Stimulated activated CD4-positive, alpha-beta T cell treated with anti-CD3 and anti-CD28 coated beads, Interleukin-15, amount 100 ng/mL, for 1 hour (primary cell): ENCODE measurements at places on chromosomes 2 and 18.

DNA sequence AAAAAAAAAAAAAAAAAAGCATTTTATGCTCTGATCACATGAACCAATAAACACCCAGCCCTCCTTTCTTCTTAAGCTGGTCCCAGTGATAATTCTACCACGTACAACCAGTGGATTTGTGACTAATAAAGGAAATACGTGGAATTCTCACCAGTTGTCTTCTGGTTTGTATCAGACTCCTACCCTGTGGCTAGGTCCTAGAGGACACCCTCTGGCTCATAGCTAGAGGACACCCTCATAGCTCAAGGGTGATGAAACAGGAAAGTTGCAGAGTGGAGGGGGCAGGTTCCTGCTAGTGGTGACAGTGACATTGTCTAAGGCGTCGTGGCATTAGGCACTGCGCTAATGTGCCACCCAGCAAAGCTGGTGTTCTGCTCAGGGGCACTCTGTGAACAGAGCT lies 167.8 kb downstream of the BCL11A start:
- DNase-seq: no peak

DNA sequence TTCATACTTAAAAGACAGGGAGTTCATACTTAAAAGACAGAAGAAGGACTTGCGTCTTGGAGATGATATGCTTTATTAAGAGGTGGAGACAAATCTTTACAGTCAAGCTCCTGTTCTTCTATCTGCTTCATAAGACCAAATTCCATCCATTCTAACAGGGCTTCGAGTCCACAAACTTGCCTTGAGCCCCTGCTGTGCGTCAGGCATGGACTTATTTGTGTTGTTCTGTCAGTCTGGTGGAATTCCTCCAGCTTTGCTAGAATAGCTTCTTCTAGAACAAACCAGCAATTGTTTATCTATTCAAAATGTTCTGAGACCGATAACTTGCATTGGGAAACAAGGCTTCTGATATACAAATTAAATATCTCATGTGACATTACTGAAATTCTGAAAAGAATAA lies 73.9 kb upstream of the SOX11 start:
- DNase-seq: no peak

DNA sequence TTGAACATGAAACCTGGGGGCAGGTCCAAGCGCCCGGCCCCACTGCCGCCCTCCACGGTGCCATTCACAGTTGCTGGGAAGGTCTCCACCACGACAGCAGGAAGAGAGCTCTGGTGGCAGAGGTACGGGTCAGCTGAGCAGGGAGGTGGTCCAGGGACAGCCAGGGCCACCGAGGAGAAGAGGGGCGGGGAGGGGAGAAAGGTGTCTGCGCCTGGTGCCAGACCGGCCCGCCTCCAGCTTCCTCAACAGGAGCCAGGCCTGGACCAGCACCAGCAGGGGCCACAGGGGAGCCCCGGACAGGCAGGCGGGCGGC lies 56.2 kb downstream of the BIN1 start:
- no peak for DNase-seq

GRCh38 chr2:134200036-134200618 lies 53.7 kb upstream of the MGAT5 start:
- DNase-seq: no peak

DNA sequence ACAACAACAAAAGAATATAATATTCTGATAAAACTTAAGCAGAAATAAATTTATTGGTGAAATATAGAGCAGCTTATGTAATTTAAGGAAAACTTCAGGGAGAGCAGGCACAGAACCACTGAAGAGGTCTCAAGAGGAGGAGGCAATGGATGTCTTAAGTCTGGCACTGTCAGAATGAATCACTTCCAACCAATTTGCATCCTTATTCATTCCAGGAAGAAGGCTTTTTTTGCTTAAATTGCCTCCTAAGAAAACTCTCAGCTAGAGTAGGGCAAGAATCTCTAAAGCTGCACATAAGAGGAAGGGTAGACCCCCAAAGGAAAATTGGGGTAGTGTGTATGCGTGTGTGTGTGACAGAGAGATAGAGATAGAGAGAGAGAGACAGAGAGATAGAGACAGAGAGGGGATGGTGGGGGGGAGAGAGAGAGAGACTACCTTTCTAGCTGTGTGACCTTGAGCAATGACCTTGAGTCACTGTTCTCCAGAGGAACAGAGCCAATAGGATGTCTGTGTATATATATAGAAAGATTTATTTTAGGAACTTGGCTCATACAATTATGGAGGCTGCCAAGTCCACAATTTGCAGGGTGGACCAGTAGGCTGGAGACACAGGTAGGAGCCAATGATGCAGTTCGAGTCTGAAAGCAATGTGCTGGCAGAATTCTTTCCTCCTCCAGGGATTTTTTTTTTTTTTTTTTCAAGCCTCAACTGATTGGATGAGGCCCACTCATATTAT lies 96.4 kb upstream of the LINC00305 start:
- no peak for DNase-seq

- no peak for DNase-seq
Observed at GRCh38 chr2:191105082-191105481, 45.7 kb downstream of the STAT4 start.

GRCh38 chr18:56565551-56566345 lies 72.6 kb downstream of the TXNL1 start:
- DNase-seq: no peak

DNA sequence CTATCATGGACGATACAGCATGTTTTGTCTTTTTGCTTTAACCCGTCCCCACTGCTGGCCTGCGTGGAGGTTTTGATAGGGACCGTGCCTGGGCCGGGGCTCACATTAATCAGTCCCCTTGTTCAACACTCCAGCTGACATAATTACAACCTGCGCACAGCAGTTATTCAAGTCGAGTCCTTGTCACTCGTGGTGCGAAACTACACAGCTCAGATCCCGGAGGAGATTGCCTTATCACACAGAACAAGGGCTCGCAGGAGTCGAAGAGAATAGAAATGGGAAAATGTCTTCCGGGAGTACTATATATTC lies 304.4 kb downstream of the ZNF407 start:
- DNase-seq: no peak

GRCh38 chr2:206452242-206452641 lies 8.9 kb downstream of the ADAM23 start:
- no peak for DNase-seq

DNA sequence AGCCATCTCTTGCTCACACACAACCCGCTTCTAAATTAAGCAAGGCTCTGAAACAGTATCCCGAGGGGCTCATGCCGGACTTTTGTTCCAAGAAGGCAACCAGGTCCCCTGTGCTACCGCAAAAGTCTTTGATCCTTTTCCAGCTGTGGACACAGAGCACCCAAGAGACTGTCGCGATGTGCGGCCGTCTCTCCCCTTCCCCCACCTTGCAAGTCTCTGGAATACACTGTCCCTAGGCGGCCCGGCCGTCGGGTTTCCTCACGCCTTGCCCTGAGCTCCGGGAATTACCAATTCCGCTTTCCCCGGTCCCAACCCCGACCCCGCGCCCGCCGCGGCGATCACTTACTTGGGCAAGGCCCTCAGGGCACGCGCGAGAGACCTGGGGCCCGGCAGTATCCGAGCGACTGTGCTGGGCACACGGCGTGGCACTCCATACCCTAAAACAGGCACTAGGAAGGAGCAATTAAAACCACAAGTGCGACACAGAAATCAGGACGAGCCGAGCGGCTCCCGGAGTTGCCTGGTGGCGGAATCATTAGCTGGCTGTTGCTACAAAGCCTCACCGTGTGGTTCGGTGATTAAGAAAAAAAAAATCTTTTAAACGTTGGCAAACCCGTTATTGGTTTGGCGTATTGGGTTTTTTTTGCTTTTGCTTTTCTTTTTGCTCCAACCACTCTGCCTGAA lies 2.2 kb upstream of the DLX1 start:
- DNase-seq: no peak

- no peak for DNase-seq
Observed at GRCh38 chr2:134218414-134218813, 35.5 kb upstream of the MGAT5 start.

DNA sequence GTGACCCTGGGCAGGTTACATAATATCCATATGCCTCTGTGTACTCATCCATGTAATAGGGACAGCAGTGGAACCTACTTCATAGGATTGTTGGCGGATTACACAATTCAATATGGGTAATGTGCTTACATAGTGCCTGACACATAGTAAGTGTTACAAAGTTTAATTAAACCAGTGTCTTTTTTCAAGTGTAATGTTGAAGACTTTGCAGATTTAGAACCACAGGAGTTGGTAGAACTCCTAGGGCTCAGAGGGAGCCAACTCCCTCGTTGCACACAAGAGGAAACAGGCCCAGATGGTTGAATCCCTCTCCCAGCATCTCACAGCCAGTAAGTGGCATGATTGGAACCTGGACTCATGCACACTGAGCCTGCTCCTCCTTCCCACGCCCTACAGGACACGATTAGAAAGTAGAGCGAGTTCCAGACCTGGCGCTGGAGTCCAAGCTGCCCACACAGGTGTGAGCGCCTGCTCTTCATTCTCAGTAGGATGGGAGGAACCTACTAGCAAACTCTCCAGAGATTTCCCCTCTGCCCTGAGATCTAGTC lies 97.8 kb downstream of the VSNL1 start:
- no peak for DNase-seq
